ENCODE measurements at places on chromosomes 3 and 15.

- no peak for DNase-seq
These were observed 301.8 kb downstream of the LPP start for GRCh38 chr3:188455748-188456147.

- no peak for DNase-seq
These were observed 32.9 kb downstream of the RORA start for GRCh38 chr15:61196156-61196555.

GRCh38 chr15:59244337-59244736, 37.7 kb downstream of the LDHAL6B start:
- DNase-seq: peak; percentile 56

- DNase-seq: no peak
These were observed 289.5 kb upstream of the GRM7 start for GRCh38 chr3:6571448-6571847.

DNA sequence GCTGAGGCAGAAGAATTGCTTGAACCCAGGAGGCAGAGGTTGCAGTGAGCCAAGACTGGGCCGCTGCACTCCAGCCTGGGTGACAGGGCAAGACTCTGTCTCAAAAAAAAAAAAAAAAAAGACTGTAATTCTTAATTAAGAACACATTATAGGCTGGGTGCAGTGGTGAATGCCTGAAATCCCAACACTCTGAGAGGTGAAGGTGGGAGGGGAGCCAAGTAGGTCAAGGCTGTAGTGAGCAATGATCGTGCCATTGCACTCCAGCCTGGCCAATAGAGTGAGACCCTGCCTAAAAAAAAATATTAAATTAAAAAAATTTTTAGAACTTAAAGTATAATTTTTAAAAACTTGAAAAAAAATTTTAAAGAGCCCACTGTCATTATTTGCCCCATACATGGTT, 13.4 kb upstream of the ARPIN start:
- no peak for DNase-seq

GRCh38 chr3:154684021-154684420, 254.0 kb upstream of the GPR149 start:
- DNase-seq: no peak

GRCh38 chr3:161403251-161403650, 31.9 kb upstream of the SPTSSB start:
- DNase-seq: no peak

DNA sequence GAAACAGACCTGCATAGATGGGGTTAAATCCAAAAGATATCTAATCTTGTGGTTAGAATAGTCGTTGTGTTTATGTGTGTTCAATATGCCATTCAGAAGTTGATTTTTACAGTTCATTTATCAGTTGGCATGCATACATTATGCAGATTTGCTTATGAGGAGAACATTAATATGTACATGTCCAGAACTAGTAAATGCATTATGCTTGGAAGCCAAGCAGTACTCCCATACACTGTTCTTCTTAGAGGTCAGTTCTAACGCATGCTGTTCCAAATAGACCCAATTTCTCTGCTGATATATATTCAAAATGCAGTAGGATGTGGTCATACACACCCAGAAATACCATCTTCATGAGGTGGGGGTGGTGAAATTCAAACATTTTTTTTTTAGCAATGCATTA, 956 bp downstream of the FGF12 start:
- DNase-seq: no peak

GRCh38 chr3:197518881-197519421, 36.8 kb downstream of the BDH1 start:
- DNase-seq: no peak

GRCh38 chr3:188257384-188258026, 103.5 kb downstream of the LPP start:
- DNase-seq: no peak

- DNase-seq: peak; percentile 79
These were observed at the start of gene VEPH1 for GRCh38 chr3:157502916-157503595. Gene VEPH1 (minus strand): TSS chr3:157503416. CDS start chr3:157495349, 8,067 bp downstream.

DNA sequence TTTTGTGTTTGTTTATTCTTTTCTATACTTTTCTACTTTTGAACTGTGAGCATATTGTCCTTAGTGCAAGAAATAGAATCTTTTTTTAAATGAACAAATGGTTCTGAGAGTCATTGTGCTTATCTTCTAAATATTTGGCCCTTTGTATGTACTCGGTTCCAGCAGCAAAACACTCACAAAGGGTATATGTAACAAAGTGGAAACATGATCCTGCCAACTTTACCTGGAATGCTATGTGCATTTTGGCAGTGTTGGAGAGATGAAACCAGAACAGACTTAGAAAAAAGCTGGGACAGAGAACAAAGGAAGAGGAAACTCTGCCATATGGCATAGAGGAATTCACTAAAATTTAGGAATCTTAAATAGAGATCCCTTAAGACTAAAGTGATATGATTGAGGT, 150.1 kb downstream of the FGF12 start:
- DNase-seq: no peak

GRCh38 chr3:72629191-72629631, 219.0 kb downstream of the SHQ1 start:
- no peak for DNase-seq

GRCh38 chr15:90062023-90062442, 40.2 kb downstream of the IDH2 start:
- DNase-seq: no peak

GRCh38 chr3:153621953-153622352, 459.9 kb downstream of the RAP2B start:
- DNase-seq: no peak

DNA sequence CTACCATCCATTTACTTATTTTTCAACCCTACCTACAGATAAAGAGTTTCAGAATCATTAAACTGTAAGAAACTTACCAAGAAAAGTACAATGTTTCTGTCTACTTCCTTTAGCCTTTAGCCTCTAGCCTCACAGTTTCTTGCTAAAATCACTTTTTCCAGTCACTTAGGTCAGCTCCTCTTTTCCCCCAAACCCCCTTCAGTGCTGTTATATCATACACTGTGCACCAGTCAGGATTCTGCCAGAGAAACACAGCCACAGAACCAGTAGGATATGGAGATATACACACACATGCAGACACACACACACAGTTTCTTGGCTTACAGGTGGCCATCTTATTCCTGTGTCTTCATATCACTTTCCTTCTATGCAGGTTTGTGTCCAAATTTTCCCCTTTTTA, 139.9 kb upstream of the LIPC start:
- DNase-seq: no peak

DNA sequence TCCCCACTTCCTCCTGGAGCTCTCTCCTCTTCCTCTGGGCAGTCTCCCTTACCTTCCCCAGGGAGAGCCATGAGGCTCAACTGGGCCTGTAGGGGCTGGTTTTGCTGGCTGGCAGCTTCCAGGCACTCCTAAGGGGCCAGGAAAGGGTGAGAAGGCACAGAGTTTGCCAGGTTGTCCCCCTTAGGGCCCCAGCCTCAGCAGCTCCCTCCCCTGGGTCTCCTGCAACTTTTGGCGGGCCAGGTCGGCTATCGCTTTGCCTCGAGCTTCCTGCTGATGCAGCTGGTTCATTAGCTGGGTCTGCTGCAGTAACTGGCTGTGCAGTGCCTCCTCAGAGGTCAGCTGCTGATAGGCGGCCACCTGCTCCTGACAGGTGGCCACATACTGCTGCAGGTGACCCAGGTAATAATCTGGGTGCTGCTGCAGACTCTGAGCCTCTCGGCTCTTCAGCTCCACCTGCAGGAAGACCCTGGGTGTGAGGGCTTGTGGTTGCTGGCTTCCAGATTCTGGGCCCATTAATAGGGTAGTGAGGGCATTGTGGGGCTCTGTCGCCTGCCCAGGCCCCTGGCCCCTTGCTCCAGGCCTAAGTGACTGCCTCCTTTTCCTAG, 29.7 kb upstream of the OR4F6 start:
- DNase-seq: peak; percentile 62

- no peak for DNase-seq
These were observed 18.8 kb downstream of the BCL2L10 start for GRCh38 chr15:52093539-52094510.

- peak; percentile 72 for DNase-seq
These were observed 54.0 kb downstream of the NR1D2 start for GRCh38 chr3:23999012-23999641.

Data from Calu3 (cell line).